ENCODE measurements at places on chromosomes 2 and 18.

DNA sequence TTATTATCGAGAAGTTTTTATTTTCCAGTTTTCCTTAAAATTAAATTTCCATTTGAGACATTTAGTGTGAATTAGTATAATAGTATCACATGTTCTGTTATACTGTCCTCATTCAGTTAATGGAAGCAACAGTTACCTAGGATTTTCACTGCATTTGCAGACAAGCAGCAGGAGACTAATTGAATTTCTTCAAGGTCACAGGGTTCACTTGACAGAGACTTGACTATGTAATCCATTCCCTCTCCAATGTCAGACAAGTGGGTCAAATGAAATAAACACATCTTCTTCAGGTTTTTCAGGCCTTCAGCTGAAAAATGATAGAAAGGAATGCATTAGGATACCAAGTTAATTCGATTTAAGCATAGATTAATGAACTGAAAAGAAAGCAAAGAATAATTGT lies 26.7 kb downstream of the NLRC4 start:
- DNase-seq = no peak

GRCh38 chr2:7861910-7862702 lies 819.8 kb upstream of the ID2 start:
- no peak for DNase-seq

DNA sequence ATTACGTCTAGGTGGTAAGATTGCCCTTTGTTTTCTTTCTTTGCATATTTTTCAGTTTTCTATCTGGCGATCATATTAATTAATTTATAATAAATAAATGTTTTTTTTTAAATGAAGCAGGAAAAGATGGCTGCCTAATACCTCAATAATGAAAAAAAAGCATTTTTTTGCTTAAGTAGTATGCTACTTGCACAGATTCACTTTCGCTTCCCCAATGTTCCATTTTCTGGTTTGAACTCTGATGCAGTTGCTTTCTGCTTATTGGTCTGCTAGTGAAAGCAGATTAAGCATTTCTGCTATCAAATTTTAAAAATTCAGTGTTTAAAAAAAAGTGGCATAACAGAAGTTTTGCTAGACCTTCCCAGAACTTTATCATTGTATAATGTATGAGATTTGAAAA lies 11.9 kb upstream of the TMEM182 start:
- DNase-seq = no peak

DNA sequence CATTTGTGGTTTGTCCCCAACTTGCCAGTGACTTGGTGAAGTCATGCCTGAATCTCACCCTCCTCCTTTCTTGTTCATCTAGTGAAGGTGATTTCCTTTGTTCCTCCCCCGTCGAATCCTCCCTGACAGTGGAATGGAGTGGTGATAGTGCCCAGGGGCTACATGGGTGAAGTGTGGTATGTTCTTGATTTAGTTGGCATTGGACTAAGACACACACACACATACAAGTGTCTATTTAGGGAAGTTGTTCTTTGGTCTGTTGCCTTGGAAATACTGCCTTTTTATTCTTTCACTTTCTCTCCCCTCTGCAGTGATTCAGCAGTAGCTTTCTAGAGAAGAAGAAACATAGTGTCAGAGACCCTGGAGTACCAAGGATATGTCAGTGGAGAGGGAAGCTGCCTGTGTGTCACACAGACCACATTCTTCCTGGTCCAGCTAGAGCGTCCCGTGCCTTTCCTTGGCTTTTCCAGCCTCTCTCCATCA lies 10.9 kb downstream of the INPP4A start:
- DNase-seq = no peak

DNA sequence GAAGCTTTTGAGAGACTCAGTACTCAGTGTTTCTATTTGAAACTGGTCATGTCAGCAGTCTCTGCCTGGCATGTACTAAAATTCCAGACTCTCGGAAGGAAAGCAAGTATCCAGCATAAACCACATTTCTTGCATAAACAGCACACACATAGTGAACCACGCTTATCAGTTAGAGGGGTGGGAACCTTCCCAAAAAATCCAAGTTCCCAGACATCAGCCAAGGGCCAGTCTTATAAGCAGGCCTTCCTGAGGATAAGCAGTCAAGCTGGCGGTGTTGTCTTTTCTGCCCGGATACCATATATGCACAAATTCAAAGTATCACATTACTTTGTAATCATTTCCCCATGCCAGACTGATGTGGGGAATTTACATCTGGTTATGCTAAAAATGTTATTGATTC lies 73.6 kb downstream of the ST6GAL2 start:
- DNase-seq = no peak

- no peak for DNase-seq
Observed at GRCh38 chr2:186696290-186696689, 2.4 kb downstream of the FAM171B start.

All from cerebellum (tissue), 4 donors.